Suprapubic skin (tissue), 4 donors: ENCODE measurements at places on chromosomes 2 and 18.

DNA sequence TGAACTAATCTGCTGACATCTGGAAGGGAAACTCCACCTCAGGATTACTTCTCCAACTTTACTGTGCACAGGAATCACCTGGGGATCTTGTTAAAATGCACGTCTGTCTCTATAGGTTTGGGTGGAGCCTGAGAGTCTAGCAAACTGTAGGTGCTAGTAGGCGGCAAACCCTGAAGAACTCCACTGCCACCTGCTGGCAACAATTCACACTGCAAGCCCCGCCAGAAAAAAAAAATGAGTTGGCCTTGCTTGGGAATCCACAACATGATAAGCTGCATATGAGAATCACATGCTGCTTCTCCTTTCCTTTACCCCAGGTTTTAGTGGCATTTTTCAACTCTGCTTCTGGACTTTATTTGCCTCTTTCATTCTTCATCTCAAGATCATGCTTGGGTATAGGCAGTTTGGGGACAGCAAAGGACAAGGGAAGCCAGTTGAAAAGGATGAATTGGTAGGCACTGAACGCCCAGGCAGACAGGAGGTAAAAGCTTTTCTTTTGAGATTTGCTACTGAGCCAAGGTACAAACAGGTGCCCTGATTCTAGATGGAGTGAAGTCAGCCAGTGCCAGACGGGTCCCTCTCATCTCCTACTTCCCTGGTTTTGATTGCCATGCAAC lies 88.8 kb downstream of the VIT start:
- H3K27ac ChIP-seq, result no peak overlapping the region
- no peaks in the 10 kb centered on the region for H3K36me3 ChIP-seq
- no peak overlapping the region for H3K4me3 ChIP-seq
- no peaks in the 10 kb centered on the region for H3K27me3 ChIP-seq
- DNase-seq, result no peak

DNA sequence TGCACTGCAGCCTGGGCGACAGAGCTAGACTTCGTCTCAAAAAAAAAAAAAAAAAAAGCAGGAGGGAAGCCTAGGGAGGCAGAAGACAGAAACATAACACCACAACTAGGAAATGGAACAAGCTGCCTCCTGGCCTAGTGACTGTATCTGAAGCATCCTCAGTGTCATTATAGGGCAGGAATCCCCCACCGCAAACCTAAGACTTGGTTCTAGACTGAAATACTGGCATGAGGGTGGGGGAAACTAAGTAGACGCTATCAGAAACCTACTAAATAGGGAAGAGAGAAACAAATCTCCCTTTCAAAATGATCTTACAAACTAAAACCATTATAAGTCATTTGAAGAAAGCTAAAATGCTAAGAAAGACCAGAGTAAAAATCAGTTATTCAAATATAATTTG lies 16.4 kb upstream of the SMAD2 start:
- DNase-seq, result no peak
- no peaks in the 10 kb centered on the region for H3K36me3 ChIP-seq
- H3K27me3 ChIP-seq, result no peaks in the 10 kb centered on the region

- H3K27me3 ChIP-seq, result no peaks in the 10 kb centered on the region
- no peak for DNase-seq
- peaks cover 9% of the 10 kb centered on the region for H3K4me1 ChIP-seq
- H3K4me3 ChIP-seq, result no peak overlapping the region
These were observed 45.2 kb downstream of the TMEM131 start for GRCh38 chr2:97950329-97951154.

- DNase-seq, result no peak
- H3K27ac ChIP-seq, result no peak overlapping the region
- no peak overlapping the region for H3K4me3 ChIP-seq
- H3K27me3 ChIP-seq, result no peaks in the 10 kb centered on the region
These were observed 373.5 kb downstream of the EN1 start for GRCh38 chr2:118473846-118474540.

DNA sequence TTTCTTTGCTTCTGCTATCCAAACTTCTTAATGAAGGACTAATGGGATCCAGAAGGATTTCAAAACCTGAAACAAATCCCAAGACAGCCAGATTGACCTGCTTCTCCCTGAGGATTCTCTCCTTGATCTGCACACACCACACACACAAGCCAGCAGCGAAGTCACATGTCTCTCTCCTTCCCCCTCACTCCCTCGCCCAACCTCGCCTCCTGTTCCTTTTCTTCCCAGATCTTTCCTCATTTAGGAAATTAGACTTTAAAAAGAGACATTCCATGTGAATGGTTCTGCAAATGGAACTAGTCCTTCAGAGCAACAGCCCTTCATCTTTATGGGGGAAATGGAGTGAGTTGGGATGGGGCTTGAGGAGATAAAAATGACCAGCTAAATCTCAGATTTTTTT lies 639.1 kb upstream of the SETBP1 start:
- H3K4me3 ChIP-seq, result no peak overlapping the region
- DNase-seq, result no peak
- H3K4me1 ChIP-seq, result no peaks in the 10 kb centered on the region

- H3K4me1 ChIP-seq, result no peaks in the 10 kb centered on the region
- H3K4me3 ChIP-seq, result no peak overlapping the region
- no peak overlapping the region for H3K27ac ChIP-seq
- H3K36me3 ChIP-seq, result no peaks in the 10 kb centered on the region
- H3K27me3 ChIP-seq, result no peaks in the 10 kb centered on the region
These were observed 87.9 kb downstream of the ZNF804A start for GRCh38 chr2:184685999-184686841.

- H3K4me3 ChIP-seq, result no peak overlapping the region
These were observed 125.9 kb downstream of the LYPD6 start for GRCh38 chr2:149456285-149456684.

GRCh38 chr2:27442920-27443282 lies 720 bp downstream of the KRTCAP3 start:
- H3K36me3 ChIP-seq, result peaks cover 50% of the 10 kb centered on the region
- H3K27me3 ChIP-seq, result no peaks in the 10 kb centered on the region
- no peak for DNase-seq
- H3K27ac ChIP-seq, result peak overlapping the region; percentile 42
- H3K4me3 ChIP-seq, result peak overlapping the region; percentile 50

DNA sequence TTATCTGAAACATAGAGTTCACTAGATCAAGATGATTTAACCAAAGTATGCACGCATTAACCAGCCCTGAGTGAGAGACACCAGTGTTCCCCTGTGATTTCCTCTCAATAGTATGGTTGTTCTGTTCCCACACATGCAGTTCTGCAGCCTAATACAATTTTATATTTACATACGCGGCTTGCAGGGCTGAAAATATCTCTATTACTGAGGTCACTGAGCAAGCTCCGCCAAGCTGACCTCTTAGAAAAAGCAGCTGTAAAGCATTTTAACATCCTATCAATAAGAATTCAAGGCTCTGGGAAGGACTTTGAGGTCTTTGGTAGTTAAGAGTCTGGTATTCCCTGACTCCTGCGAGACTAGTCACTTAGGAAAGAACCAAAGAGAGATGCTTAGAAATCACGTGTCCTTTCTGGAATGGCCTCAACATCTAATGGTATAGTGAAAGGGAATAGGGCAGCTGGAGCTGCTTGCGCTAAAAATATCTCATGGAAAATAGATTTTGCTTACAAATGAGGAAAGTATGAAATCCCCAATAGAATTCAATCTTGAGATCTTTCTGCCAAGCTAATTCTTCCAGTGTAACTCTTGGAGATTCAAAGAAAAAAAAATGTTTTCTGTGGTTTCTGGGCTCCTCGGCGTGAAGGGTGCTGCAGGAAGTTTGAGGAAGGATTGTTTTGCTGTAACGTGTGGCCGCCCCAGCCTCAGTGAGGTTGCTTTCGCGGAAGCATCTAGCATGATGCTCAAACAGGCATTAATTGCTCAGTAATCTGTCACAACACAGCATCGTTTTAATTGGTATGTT lies 59.2 kb downstream of the DOCK10 start:
- H3K27me3 ChIP-seq, result no peaks in the 10 kb centered on the region
- no peak for DNase-seq
- no peaks in the 10 kb centered on the region for H3K36me3 ChIP-seq
- H3K27ac ChIP-seq, result peak overlapping the region; percentile 35

DNA sequence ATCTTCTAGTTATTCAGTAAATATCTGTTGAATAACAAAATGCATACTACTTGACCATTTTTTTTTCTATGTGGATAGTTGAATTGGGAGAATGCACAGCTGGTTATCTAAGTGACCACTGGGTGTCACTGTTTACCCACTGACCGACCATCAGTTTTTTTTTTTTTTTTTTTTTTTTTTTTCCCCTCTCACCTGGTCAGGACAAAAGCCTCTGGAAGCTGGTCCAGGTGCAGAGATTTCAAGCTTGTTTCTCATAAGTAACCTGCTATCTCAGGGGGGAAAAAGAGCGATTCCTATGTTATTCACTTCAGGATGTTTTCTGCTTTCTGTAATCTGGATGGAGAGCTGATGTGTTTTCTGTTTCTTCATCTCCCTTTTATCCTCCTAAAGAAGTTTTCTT lies 256.0 kb downstream of the DCDC2C start:
- H3K27me3 ChIP-seq, result peaks cover 2% of the 10 kb centered on the region
- H3K4me1 ChIP-seq, result no peaks in the 10 kb centered on the region
- H3K4me3 ChIP-seq, result no peak overlapping the region
- H3K36me3 ChIP-seq, result no peaks in the 10 kb centered on the region
- DNase-seq, result no peak

- no peaks in the 10 kb centered on the region for H3K27me3 ChIP-seq
- no peak overlapping the region for H3K27ac ChIP-seq
- no peak overlapping the region for H3K4me3 ChIP-seq
- peaks cover 59% of the 10 kb centered on the region for H3K4me1 ChIP-seq
- DNase-seq, result no peak
These were observed 73.1 kb downstream of the TGOLN2 start for GRCh38 chr2:85254540-85255300.

- H3K27ac ChIP-seq, result peak overlapping the region; percentile 98
- H3K27me3 ChIP-seq, result no peaks in the 10 kb centered on the region
- no peaks in the 10 kb centered on the region for H3K36me3 ChIP-seq
- H3K4me3 ChIP-seq, result peak overlapping the region; percentile 92
These were observed 582 bp downstream of the RIOK3 start for GRCh38 chr18:23453680-23454058.
